GM04503 (cell line): ENCODE measurements at places on chromosomes 6 and 20.

GRCh38 chr6:157625764-157626163 is 197.3 kb upstream of the SNX9 start:
- no peak for DNase-seq

- no peak for DNase-seq
Observed at GRCh38 chr6:117629119-117629660, 26.9 kb upstream of the GOPC start.

- no peak for DNase-seq
Observed at GRCh38 chr20:24955045-24955444, 6.0 kb downstream of the CST7 start.

GRCh38 chr20:46099491-46100287 is 9.9 kb upstream of the NCOA5 start:
- no peak for DNase-seq

DNA sequence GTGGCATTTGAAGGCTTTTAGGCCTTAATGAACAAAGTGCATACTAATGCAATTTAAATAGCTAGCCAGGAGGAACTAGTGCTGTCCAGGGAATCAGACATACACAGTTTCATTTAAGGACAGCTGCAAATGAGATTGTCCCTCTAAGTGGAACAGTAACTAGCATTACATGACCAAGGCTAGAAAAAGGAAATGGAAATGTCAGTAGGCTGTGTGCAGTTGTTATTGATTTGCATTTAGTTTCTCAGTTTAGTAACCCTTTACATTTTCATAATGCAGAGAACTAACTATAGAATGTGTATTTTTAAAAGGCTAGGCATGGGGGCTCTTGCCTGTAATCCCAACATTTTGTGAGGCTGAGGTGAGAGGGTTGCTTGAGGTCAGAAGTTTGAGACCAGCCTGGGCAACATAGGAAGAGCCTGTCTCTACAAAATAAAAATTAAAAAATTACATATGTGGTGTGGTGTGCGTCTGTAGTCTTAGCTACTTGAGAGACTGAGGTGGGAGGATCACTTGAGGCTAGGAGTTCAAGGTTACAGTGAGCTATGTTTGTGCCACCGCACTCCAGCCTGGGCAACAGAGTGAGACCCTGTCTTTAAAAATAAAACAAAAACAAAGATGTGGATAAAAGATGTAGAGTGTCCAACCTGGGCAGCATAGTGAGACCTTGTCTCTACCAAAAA is 468.0 kb downstream of the UTRN start:
- no peak for DNase-seq

DNA sequence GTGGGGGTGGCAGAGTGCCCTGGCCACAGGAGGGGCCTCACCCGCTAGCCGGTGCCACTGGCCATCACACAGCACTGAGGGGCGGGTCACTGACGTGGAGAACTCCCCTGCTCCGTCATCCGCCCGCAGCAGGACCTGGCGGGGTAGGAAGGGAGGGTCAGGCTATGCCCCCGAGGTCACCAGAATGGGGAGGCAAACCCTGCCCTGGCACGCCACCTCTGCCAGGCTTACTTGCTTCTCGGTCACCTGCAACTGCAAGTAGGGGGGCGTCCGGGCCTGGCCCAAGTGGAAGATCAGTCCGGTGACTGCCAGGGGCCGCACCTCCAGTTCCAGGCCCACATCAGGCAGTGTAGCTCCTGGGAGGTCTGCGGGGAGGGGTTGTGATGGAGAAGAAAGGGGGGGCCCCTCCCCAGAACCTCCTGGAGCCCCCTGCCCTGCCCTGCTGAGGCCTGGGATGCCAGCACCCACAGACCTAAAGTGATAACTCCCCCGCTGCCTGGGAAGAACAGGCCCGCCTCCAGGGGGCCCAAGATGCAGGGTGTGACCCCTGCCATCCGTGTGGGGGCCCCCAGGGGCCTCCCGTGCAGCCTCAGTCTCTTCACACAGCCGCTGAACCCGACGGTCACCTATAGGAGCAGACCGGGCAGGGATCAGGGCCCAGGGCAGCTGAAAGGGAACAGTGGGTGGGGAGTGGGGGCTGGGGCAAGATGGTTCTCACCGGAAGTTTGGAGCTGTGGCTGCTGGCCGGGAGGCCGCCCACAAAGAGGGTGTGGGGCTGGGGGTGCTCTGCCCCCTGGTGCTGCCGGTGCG is 7.4 kb downstream of the ADRM1 start:
- DNase-seq, result no peak

DNA sequence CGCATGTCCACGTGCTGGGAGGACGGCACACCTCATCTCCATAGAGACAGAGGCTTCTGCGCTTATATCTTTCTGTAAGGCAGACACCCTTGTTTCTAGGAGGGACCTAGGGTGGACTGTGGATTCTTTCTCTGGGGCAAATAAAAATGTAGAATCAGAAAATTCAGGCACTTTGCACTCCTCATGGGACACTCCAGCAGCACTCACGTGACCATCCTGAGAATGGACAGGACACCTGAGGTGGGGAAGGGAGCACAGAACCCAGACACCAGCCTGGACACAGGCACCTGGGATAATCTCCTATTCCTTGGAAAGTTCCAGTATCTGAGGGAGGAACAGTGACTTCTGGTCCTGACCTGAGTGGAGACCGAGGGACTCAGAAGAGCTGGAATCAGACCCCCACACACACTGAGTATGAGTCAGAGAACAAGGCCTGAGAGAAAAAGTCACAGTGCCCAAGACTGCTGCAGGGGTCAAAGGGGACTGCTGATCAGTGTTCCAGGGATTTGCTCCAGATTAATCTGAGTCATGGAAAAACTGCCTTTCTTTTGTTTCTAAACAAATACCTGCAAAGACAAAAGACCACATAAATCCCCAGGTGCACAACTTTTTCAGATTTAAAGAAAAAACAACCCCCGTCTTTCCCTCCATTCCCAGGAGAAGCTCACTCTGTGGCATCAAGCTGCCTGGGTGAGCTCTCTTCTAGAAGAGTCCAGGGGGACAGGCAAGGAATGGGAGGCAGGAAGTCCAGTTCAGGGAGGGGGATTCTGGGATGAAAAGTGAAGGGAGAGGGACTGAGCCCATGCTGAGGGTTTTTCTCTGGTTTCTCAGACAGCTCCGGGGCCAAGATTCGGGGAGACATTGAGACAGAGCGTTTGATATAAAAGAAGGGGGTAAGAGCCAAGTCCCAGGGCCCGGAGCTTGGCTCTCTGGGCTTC is 35.6 kb upstream of the MICB start:
- DNase-seq, result no peak

DNA sequence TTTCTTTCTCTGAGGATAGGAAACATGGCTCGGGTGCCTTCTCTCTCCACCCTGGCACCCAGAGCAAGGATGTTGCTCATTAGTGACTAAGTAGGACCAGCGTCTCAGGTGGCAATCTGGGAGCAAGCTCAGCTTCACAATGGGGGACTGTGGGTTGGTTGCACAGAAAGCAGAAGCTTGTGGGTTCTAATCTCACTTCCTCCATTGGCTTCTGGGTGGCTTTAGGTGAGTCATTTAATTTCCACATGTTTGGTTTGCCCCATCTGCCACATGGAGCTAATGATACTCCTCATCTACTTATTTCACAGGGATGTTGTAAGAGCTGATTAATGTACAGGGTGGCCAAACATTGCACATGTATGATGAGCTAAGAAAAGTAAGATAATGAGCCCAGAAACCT is 54.8 kb upstream of the AKIRIN2 start:
- DNase-seq, result peak; percentile 64

DNA sequence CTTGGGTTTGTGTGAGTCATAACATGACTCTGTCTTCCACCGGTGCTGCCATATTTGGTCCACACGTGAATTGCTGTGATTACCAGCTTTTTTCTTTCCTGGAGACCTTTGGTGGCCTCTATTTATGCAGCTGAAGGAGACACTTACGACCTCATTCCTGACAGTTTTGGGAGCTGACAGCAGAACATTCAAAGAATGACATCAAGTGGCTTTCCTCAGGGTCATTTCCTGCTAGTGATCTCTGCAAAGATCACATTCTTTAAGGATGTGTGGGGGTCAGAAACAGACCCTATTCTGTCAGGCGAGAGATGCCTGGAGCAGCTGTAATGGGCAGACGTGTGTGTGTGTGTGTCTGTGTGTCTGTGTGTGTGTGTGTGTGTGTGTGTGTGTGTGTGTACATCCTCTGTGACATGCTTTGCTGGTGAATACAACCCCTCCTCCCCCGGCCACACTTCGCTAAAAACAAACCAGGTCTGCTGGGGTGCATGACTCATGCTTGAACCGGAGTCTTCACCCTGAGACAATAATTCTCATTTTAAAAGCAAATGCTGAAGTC is 115.6 kb downstream of the TMEM170B start:
- DNase-seq, result peak; percentile 79

GRCh38 chr20:49106328-49106727 is 60.2 kb downstream of the CSE1L start:
- DNase-seq, result no peak

DNA sequence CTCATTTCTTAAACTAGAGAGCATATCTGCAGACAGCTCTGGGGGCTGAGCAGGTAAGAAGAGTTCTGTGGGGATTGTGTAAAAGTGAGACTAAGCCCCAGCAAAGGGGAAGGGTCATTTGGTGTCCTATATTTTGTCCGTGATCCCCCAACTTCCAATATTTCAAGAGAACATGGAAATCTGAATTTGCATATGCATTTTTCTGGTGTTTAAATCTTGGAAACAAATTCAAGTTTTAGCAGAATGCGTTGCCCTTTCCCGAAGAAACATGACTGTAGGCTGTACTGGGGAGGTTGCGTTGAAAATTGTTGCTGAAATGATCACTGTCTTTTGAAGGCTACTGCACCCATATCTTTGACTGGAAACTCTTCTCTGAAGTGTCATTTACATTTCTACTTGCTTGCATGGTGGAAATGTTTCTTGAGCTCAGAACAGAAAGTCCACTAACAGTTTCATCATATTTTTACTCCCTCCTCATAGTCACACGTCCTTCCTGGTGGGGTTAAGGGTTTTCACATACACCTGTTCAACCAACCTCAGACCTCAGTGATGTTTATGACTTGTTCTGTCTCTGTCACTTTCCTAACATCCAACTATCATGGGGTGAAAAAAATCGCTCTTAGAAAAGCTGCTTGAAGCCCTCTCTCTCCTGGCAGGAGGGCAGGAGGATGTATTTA is 140.3 kb downstream of the BCAS1 start:
- DNase-seq, result no peak

DNA sequence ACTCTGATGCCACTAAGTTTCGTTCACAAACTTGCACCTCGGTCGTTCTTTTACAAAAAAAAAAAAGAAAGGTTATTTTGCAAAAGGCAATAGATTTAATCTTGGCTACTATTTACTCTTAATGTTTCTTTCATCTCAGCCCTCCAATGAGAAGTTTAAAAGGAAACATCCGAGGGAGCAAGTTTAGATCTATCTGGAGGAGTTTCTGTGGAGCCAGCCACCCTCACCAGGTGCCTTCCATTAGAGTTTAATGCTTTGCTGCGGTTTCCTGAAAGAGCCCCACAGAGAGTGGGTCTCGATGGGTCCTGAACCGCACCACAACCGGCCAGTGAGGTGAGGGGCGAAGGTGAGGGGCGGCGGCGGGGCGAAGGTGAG is 632 bp downstream of the PRKN start:
- DNase-seq, result no peak

DNA sequence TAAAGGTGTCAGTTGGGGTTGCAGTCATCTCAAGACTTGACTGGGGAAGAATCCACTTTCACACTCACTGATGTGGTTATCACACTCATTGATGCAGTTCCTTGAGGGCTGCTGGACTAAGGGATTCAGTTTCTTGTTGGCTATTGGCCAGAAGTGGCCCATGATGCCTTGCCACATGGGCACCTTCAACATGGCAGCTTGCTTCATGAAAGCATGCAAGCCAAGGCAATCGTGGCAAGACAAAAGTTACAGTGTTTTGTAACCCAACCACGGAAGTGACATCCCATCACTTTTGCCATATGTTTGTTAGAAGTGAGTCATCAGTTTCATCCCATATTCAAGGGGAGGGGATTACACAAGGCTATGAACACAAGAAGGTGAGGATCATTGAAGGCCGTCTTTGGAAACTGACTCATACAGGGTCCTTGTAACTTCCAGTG is 3.8 kb upstream of the RANBP9 start:
- no peak for DNase-seq

DNA sequence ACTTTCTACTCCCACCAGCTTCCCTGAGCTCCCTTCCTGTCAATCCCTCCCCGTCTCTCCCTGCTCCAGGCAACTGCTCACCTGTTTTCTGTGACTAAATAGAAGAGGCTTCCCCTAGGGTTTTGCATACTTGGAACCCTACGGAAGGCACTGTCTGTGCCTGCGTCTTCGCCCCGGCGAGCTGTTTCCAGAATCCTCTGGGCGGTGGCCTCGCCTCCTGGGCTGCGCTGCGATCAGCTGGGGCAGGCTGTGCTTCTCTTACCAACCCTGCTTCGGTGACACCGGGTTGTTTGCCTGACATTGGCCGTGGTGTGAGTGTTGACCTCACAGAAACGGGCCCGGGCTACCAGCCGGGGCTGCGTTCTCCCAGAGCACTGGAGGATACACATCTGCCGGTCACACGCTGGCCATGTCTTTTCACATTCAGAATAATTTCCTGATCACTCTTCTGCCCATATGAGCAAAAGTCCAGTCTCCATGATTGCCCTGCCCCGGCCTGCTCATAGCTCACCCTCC is 29.4 kb upstream of the CCR6 start:
- DNase-seq, result no peak

DNA sequence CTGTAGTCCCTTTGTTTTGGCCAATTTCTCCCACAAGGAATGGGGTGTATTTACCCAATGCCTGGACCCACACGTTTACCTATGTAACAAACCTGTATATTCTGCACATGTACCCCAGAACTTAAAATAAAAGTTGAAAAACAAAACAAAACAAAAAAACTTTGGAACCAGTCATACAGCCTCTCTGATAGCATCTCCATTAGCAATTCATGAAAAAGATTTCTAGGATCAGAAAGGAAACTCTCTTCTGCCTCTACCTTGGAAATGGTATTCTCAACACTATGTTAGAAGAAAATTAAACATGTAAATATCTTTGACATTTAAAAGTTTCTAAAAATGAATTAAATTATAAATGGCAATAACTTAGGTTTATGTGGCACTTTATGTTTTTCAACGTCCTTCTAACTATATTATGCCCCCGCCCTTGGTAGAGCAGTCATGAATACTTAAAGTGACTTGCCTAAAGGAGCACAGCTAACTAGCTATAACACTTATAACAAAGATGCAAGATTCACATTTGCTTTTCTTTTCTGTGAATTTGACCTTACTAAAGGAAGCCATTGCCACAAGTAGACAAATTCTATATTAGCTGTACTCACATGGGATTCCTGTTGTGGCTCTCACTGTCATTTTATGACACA is 147.5 kb upstream of the FKBP1C start:
- no peak for DNase-seq

DNA sequence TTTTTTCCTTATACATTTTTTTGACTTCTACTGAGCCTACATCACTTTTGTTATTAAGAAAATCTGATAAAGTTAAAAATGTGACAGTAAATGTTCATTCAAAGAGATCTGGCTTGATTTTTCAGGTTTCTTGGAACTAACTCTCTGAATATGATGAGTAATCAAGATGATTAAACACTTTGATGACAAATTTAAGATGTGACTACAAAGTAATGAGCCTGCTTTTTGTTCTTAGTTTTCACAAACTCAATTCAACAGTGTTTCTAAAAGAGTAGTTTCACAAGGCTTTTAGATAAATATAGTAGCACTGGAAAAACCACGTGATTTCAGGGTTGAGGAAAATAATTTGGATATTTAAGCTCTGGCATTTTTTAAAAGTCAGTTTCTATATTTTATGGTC is 37.9 kb upstream of the HDDC2 start:
- no peak for DNase-seq

- no peak for DNase-seq
Observed at GRCh38 chr6:143372199-143372882, 78.2 kb downstream of the ADAT2 start.
